Large intestine (tissue), 12 donors: ENCODE measurements at places on chromosomes 4 and X. TPM values are rescaled to one million over a fixed set of nuclear protein-coding genes. Genes with fewer than 3 reads are reported as not detected.

DNA sequence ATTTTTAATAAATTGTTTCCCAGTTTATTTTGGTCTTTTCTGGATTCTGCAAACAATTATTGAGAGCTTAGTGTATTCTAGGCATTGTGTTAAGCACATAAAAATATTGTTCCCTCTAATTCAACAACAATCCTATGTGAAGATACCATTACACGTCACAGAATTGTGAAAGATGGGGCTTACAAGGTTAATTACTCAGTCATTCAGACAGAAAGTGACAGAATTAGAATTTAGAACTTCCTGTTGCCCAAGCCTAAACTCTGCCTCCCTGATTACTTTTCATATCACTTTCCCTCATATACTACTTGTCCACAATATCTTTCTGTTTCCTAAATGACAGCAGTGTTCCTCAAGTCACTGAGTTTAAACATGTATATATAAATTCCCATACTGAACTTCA is 186.7 kb upstream of the VEGFC start:
- no peak for DNase-seq
- H3K4me1 ChIP-seq: no peaks in the 10 kb centered on the region
- H3K27me3 ChIP-seq: no peaks in the 10 kb centered on the region
- H3K36me3 ChIP-seq: no peaks in the 10 kb centered on the region
- H3K27ac ChIP-seq: no peak overlapping the region

- no peaks in the 10 kb centered on the region for H3K27me3 ChIP-seq
- no peaks in the 10 kb centered on the region for H3K36me3 ChIP-seq
- H3K4me3 ChIP-seq: no peak overlapping the region
- H3K4me1 ChIP-seq: no peaks in the 10 kb centered on the region
Measured at GRCh38 chr4:108794136-108794535, 31.3 kb upstream of the ETNPPL start.

GRCh38 chr4:25446611-25447010 is 69.5 kb downstream of the ANAPC4 start:
- H3K36me3 ChIP-seq: no peaks in the 10 kb centered on the region
- no peaks in the 10 kb centered on the region for H3K27me3 ChIP-seq
- H3K27ac ChIP-seq: no peak overlapping the region
- no peak overlapping the region for H3K4me3 ChIP-seq

- no peak overlapping the region for H3K4me3 ChIP-seq
- H3K4me1 ChIP-seq: peaks cover 10% of the 10 kb centered on the region
- H3K36me3 ChIP-seq: no peaks in the 10 kb centered on the region
- peak overlapping the region; percentile 52 for H3K27ac ChIP-seq
Measured at GRCh38 chr4:47194036-47194737, 162.8 kb downstream of the GABRB1 start.

GRCh38 chr4:5128569-5128968 is 77.3 kb downstream of the STK32B start:
- no peaks in the 10 kb centered on the region for H3K27me3 ChIP-seq
- H3K4me3 ChIP-seq: no peak overlapping the region
- no peaks in the 10 kb centered on the region for H3K36me3 ChIP-seq
- no peaks in the 10 kb centered on the region for H3K4me1 ChIP-seq
- H3K27ac ChIP-seq: no peak overlapping the region
- DNase-seq: no peak

- no peaks in the 10 kb centered on the region for H3K4me1 ChIP-seq
- H3K27me3 ChIP-seq: no peaks in the 10 kb centered on the region
- DNase-seq: no peak
- no peak overlapping the region for H3K27ac ChIP-seq
Measured at GRCh38 chr4:176841711-176842112, 49.0 kb upstream of the VEGFC start.

DNA sequence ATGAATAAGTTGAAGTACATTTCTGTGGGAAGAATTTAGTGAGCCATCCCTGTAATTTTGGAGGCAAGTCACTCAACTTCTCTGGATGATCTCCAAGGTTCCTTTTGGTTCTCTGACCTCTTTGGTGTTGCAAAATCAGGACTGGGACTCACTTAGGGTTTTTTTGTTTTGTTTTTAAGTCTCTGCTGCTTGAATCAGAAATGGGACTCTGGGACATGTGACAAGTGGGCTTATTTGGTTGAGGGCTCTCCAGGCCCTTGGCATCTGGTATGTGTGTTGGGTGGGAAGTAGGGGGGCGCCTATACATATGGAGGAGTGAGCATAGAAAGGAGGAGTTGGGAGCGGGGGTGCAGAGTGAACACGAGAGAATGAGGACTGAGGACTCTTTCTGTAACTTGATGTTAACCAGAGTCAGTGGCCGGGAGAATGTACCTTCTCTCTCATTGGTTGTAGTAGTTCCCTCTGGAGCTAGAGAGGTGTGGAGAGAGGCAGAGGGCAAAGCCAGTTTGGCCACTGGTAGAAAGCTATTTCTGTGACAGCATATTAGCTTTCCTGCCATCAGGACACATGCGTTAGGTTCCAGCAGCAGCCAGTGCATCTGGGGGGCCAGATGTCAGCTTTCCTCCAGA is 1.9 kb downstream of the ARHGAP10 start:
- no peak overlapping the region for H3K4me3 ChIP-seq
- H3K27ac ChIP-seq: no peak overlapping the region
- peaks cover 7% of the 10 kb centered on the region for H3K27me3 ChIP-seq
- no peak for DNase-seq
- H3K36me3 ChIP-seq: no peaks in the 10 kb centered on the region

DNA sequence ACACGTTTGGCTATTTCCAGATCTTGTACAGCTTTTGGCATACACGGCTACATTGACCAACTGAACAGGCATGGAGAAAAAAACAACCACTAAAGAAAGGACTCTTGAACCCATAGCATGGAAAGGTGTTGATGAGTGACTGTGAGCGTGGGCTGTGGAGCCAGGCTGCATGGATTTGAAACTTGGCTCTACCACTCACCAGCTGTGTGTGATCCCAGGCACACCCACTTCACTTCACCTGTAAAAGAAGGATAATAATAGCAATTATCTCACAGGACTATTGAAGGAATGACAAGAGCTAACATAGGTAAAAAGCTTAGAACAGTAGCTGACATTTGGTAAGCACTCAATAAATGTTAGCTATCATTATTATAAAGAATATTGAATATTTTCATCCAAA is 301.7 kb upstream of the CPEB2 start:
- no peaks in the 10 kb centered on the region for H3K36me3 ChIP-seq
- no peaks in the 10 kb centered on the region for H3K27me3 ChIP-seq
- H3K4me1 ChIP-seq: no peaks in the 10 kb centered on the region
- H3K27ac ChIP-seq: no peak overlapping the region
- DNase-seq: no peak

The SMC1A gene
- 44.3 TPM for polyA plus RNA-seq

The TSPAN7 gene
- polyA plus RNA-seq: 61.9 TPM
